ENCODE measurements at places on chromosomes 4 and X.

DNA sequence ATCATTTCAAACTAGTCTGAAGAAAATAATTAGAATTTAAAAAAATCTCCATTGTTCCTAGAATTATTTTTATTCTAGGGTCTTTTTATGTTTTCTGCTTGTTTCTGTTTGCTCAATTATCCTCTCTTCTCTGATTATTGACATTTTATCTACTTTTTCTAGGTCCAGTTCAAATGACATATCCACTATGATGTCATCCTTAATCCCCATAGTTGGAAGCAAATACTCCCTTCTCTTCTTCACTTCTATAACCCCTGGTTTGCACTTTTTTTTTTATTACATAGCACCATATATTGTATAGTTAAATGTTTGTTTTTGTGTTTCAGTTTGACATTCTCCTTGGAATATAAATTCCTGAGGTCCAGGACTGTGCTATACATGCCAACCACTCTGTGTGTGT, 82.6 kb downstream of the CT47B1 start:
- no peak for DNase-seq

DNA sequence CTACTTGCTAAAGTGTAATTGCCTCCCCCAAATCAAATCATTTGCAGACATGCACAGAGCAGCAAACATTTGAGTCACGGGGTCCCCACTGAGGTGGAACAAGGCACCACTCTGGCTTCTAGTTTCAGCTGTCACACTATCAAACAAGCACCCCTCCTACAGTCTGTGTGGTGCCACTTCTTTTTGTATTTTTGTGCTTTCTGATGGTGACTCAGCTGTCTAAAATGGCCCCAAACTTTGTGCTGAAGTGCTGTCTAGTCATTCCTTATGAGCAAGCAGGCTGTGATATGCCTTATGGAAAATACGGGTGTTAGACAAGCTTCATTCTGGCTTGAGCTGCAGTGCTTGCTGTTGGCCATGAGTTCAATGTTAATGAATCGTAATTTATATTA, 15.4 kb downstream of the IGFBP7 start:
- DNase-seq = no peak

DNA sequence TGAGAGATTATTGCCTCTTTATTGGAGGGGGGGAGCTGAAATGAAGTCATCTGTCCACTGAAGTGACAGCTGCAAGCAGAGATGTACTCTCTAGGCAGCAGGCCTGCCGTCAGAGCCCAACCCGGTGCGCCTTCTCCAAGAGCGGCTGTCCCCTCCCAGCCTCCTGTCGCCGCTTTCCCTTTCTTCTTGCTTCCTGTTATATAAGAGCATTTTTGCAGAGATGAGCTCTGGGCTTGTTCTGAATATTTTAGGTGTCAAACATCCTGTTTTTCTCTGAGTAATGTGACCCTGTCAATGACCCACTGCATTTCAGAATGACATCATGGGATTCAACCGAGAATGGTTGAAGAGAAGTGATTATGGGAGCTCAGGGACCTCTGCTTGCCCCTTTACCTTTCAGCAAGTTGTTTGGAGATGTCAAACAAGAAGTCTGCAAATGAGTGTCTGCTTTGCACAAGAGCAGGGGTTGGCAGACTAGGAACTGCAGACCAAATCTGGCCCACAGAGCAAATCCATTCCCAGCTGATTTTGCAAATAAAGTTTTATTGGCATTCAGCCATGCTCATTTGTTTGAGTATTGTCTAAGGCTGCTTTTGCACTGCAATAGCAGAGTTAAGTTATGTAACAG, 79.9 kb downstream of the SLC9A6 start:
- no peak for DNase-seq

DNA sequence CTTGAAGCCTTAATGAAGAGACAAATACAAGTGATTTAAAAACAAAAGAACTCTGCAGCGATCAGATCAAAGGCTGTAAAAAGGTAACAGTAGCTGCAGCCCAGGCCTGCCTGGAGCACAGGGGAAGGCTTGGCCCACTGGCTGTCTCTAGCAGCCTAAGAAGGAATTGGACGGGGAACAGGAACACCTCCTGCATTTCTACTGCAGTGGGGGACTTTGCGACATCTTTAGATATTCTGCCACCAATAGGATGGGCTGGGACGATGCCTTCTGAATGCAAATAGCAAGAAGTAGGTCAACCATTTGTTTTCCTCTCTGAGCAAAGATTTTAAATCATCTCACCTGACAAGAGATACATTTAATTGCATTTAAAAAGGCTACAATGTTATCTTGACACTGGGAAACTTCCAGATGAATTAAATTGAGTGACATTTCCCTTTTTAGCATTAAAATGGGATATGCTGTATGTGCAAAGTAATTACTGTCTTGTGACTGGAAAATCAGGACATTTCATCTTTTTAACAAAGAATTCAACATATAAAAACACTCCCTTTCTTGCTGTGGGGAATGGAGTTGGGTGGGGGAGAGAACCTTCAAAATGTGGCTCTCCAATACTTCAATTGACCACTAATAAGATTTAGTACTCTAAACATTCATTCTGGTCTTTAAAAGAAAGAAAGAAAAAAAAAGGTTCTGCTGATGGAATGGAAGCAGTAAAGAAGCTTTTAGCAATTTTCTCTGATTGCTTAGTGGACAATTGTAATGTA, 70.0 kb downstream of the NYX start:
- DNase-seq = no peak

DNA sequence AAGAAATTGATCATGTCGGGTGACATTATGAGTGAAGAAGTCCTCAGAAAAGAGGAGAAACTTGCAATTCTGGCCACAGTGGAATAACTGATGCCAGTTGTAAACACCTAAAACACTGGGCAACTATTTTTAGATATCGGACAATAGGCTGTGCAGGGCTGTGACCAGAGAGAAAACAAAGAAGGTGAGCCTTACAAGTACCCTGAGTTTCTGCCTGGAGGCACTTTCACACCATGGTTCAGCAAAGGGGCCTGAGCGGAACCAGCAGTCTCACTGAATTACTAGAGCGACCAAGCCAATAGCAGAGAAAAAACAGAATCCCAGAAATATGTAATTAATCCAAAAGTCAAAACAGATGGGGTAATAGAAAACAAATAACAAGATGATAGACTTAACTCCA, 11.2 kb downstream of the IRAK1 start:
- DNase-seq = no peak

DNA sequence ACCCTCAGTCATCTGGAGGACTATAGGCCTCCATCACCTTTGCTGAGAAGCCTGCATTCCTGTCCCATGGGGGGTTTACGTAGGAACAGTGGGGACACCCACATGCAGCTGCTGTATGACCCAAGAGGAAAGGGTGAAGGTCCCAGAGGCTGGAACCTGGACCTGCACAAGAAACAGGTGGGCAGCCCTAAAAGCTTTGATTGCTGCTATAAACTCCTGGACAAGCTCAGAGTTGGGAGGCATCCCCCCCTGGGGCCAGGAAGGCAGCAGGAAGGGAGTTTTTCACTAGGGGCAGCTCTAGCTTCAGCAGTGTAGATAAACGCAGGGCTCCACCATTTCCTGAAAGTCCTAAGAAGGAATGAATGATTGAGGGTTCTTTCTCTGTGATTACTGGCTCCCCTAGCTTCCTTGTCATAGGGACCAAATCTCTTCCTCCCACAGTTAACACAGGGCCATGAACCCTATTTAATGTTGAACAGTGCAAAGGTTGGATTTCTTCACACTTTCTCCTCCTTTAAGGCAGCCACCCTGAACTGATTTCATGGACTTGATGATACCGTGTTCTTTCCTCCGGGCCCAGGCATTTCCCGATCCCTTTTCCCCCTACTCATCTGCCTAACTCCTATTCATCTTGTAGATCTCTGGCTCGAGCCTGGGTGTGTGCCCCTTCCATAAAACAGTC, 84.2 kb downstream of the CHRNA9 start:
- DNase-seq = no peak

GRCh38 chr4:158129694-158130093, 43.1 kb downstream of the GASK1B start:
- no peak for DNase-seq

- DNase-seq = no peak
Measured at GRCh38 chr4:184942444-184943425, 75.6 kb upstream of the HELT start.

GRCh38 chrX:151536571-151536970, 26.9 kb upstream of the PASD1 start:
- no peak for DNase-seq

GRCh38 chr4:176479767-176480166, 160.0 kb downstream of the SPCS3 start:
- no peak for DNase-seq

- no peak for DNase-seq
Measured at GRCh38 chr4:149709640-149710039, 106.0 kb downstream of the IQCM start.

DNA sequence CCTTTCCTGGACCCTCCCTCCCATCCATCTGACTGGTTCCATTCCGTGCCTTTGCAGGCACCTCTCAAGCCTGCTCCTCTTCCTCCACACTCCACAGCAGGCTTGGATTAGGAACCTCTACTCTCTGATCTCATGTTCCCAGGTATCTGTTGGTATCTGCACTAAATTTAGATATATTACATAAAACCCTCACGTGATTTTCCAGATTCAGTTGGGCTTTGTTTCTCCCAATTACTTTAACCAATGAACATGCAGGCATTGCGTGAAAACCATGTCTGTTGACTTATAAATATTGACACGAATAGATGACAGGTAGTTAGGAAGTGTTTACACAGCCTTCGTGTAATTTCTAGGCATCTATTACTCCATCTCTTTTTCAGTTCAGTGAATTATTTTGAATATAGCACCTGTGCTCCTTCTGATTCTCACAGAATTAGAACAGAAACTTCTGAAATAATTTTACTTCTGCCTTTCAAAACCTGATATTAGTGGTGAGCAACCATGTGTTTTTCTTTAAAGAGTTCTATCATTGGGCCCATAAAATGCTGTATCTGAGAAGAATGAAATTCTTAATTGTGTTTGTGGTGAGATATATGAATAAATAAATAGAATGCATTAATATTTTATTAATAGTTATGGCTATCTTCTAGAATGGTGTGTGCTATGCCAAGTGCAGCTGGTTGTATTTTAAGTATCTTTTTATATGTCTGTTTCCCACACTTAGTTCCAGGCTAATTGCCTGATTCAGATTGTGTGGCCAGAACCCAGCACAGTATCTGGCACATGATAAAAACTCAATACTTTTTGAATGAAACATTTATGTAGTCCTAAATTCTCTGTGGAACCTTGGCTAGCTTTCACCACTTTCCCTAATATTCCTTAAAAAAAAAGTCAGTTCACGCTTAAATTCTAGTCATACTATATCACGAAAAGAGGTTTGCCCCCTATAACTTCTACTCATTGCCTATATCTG, 304.8 kb downstream of the QDPR start:
- no peak for DNase-seq

DNA sequence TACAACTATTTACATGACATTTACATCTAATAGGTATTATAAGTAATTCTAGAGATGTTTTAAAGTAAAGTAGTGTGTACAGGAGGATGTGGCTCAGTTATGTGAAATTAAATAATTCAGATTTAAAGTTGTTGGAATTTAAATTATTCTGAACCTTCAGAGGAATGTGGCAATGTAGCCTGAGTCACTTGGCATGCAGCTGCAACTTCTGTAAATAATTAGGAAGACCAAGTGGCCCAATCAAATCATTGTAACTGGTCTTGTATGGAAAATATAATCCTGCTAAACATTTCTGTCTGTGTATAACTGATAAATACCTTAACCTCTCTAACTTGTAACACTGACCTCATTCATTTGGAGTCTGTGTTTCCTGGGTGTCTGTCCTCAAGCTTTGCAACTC, 828.9 kb downstream of the GLUD2 start:
- DNase-seq = no peak

- DNase-seq = no peak
Measured at GRCh38 chrX:111005166-111005565, 90.8 kb upstream of the PAK3 start.

DNA sequence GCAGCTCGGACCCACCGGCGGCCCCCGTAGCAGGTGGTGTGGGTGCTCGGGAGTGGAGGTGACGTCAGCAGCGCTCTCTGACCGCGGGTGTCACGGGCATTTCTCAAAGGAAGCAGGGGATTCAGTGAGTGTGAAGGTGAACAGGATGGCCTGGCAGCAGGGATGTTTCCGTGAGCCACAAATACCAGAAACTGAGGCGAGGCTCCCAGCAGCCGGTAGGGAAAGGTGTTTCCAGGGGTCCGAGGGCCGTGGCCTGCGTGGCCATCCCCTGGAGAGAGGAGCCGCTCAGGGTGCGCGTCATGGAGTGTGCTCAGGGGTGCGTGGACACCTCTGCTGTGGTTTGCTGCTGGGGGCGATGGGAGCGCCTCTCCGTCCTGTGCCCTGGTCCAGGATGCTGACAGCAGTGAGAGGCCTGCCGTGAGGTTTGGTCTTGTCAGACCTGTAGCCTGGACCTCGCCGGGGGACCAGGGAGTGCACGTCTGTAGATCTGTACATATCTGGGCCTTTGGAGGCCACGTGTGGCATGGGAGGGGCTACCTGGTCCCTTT, 10.2 kb upstream of the HGFAC start:
- no peak for DNase-seq

- DNase-seq = no peak
Measured at GRCh38 chr4:77959566-77960338, 97.1 kb downstream of the MRPL1 start.

DNA sequence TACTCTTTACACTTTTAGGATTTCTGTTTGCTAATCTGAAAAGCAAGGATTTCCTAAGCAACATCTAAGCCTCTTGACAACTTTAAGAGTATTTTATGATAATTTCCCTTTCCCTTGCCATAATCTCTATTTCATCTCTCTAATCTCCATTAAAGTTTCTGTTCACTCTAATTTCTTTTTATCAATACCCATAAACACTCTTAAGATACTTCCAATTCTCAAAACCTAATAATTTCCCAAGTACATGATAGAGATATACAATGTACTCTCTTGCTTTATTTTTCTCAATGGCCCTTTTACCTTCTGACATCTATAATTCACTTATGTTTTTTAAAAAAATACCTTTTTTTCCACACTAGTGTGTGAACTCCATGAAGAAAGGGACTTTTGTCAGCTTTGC, 26.8 kb downstream of the DAPP1 start:
- DNase-seq = no peak

GRCh38 chrX:38820751-38821150, 19.5 kb downstream of the MID1IP1 start:
- DNase-seq = no peak

DNA sequence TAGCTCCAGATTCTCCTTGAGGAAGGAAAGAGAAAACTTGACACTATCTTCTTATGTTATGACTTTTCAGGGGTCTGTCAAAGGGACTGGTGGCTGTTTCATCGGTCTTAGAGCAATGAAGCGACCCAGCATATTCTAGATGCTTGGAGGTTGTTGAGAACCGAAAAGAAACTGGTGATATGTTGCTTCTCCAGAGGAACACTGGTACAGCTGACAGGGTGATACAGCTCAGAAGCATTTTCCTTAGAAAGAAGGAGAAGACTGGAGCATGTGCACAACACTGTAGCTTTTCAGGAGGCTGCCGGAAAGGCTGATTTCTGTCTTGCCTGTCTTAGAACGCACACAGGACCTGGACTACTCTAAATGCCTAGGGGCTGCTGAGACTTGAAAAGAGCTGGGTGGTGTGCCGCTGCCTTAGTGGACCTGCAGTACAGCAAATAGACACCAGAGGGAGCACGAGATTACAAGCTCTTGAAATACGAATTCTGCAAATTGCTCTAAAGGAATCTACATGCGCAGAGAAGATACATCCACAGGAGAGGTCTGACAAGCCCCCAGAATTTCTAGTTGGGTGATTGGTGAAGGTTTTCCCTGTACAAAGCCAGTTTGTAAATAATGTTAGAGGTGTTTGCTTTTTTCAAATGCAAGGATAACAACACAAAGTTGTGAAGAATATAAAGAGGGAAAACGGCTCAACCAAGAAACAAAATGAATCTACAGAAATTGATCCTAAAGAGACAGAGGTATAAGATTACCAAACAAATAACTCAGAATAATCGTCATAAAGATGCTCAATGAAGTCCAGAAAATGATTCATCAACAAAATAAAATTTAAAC, 223.1 kb upstream of the DMD start:
- DNase-seq = no peak
